ENCODE measurements at places on chromosomes 6 and 20.

DNA sequence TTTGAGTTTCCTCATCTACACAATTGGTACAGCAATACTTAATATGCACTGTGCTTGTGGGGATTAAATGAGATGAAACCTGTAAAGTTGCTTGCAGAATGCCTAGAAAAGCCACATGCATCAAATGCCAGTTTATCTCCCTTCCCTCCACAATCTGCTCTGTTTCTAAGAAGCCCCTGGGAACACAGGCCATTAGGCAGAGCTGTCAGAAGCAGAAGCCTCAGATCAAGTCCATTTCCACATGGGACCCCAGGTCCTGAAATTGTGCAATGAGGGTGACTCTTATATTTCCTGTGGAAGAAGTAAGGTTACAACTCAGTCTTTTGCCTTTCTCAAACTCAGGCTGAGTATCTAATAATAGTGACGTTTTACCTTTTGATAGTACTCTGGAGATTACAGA is 737.4 kb downstream of the KIF16B start:
- no peak for DNase-seq

GRCh38 chr20:37220731-37221130 is 40.9 kb downstream of the GHRH start:
- DNase-seq, result no peak

- DNase-seq, result no peak
Observed at GRCh38 chr20:31862157-31862470, 8.2 kb downstream of the DUSP15 start.

DNA sequence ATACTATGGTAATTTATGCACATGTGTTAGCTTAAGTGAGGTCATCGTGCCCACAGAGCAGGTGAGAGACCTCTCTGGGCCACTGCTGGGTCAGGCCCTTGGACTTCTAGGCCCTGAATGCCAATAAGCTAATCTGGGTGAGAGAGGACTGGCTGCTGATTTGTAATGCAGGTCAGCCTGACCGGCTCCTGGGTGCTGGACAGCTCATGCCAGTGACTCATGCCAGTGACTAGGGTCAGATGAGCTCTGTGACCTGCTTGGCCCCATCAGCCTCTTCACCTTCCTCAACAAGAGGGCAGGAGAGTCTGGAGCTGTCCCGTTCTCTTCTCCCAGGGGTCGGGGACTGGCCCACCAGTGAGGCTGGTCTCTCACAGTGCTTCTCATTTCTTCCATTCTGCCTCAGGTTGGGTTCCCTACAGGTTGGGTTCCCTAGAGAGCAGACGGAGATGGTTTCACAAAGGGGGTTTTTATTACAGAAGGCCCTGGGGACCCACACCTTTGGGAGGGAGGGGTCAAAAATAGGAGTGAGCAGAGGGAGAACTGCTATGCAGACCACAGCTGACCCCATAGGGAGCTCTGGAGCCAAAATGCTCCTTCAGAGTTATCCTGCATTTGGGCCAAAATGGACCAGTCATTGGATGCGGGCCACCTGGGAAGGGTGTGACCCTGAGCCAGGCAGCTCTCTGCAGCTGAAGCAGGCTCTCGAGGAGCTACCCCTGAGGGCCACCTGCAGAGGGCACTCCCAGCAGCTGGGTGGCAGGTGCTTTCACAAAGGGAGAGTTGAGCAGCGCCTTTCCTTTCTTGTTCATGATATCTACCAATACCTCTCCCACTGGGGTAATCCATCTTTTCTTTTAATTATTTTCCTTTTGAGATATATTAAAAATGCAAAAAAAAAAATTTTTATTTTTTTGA is 2.2 kb upstream of the OXT start:
- no peak for DNase-seq

DNA sequence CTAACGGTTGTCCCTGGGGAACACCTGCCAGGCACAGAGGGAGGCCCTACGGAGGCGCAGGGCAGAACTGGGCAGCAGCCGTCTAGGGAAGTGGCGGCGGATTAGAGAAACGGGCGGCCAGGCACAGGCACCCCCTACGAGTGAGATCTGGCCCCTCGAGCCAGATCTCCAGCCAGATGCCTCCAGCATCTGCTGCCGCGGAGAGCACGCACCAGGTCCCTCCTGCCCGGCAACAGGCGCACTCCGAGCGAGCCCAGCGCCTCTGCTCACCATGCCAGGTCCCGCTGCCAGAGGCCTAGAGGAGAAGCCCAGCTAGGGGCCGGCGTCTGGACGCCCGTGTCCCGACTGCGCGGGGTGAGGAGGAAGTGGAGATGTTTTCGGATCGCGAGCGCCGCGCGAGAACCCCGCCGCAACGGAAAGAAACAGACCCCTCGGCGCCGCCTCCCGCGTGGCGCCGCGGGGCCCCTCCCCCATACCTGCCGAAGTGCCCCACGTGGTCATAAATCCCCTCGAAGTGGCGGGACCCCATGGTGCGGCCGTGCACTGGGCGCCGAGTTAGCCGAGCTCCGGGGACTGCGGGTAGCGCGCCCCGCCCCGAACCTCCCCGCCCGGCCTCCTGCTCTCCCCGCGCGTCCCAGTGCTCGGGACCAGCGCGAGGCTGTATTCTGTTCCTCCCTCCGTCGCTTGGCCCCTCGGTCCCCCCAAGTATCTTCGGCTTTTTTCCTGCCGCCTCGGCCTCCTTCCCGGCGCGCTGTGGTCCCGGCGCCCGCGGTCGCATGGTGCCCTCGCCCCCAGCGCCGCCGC is at the start of gene SLC22A16:
TSS of gene SLC22A16 (minus strand) at position 568 of the 804 bp plus-strand sequence. CDS start at position 529, 39 bp downstream.
- DNase-seq, result no peak

DNA sequence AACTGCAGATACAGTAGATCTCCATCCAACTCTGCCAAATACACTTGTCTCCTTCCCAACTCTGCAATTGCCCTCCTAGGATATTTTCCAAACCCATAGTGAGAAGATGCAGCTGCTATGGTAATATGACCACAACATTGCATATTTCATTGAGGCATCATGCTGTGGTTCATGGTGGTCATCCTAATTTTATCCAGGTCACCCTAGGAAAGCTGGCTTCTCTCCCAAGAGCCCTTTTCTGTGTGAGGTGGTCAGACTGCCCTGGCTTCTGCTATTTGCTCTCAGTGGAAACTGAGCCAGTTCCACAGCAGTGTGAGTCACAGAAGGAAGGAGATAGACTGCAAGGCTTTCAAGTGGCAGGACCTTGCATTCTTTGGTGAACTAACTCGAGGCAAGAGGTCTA is 5.5 kb downstream of the OGFRL1 start:
- DNase-seq, result no peak

- DNase-seq, result no peak
Observed at GRCh38 chr6:35691027-35691824, 2.5 kb upstream of the FKBP5 start.

DNA sequence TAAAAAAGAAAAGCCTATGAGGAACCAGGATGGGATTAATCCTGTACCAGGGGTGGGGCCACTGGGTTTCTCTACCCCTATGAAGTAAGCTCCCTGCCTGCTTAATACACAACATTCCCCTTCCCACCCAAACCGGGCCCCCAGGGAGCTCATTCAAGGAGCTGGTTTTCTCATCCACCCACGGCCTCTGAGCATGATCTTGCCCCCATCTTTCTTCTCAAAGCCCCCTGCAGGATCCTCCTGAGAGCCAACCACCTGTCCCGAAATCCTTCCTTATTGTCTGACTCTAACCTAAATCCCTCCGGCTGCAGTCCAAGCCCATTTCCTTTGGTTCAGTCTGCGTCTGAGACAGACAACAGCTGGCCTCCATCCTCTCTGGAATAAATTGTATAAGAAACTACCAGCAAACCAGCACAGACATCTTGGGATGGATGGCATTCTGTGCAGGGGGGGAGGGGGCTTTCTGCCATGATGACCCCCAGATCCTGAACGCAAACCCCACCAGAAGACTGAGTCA is 21.0 kb downstream of the KCNK5 start:
- DNase-seq, result no peak

- DNase-seq, result no peak
Observed at GRCh38 chr6:163008186-163008585, 280.4 kb downstream of the PACRG start.

DNA sequence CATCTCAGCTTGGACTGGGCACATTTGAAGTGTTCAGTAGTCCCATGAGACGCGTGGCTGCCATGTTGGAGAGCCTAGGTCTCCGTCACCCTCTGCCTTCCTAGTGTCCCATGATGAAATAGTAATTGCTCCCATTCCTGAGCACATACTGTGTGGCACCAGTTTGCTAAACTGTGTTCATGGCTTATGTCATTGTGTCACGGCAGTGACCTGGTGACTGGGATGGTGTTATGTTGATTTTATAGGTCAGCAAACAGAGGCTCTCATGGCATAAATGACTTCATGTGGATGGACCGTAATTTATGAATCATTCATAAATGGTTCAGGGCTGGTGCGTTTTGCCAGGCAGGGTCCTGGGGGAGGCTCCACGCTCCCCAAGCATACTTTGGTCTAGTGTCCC is 3.8 kb downstream of the BCAS4 start:
- no peak for DNase-seq

GRCh38 chr6:139586273-139586672 is 211.8 kb upstream of the CITED2 start:
- DNase-seq, result no peak

- no peak for DNase-seq
Observed at GRCh38 chr6:139529420-139529819, 155.0 kb upstream of the CITED2 start.

DNA sequence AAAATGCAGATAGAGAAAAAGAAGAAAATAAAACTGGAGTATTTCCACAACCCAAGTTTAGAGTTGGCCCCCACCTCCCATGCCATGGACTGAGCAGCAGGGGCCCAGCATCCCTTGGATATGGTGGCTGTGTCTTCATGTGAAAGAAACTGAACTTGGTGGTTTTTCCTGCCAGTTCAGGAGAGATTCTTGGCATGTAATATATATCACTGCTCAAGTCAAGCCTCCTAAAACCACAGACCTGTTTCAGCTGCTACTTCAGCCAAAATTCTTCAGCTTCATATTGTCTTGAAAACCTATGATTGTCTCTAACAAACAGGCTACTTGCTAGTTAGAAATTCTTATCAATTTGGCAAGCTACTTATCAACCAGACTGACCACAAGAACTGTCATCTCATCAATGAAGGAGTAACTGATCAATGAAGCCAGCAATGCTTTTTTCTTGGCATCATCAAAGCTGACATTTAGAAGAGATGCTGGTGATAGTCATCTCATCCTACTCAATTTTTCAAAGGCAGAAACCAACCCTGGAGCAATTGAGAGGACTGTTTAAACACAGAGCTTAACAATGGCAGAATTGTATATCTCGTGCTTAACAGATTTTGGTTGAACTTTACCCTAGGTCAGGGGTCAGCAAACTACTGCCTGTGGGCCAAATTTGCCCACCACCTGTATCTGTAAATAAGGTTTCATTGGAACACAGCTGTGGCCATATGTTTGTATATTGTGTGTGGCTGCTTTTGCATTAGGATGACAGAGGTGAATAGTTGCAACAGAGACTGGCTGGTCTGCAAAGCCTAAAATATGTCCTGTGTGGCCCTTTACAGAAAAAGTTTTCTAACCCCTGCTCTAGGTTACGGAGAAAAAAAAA is 10.4 kb upstream of the NOL7 start:
- no peak for DNase-seq

GRCh38 chr20:32343439-32343838 is 14.7 kb upstream of the ASXL1 start:
- DNase-seq, result no peak

GRCh38 chr6:169164986-169165385 is 88.7 kb downstream of the THBS2 start:
- no peak for DNase-seq

- DNase-seq, result no peak
Observed at GRCh38 chr20:32507998-32508774, 76.9 kb downstream of the NOL4L start.

GRCh38 chr6:44672086-44672485 is 284.6 kb downstream of the CDC5L start:
- DNase-seq, result no peak

DNA sequence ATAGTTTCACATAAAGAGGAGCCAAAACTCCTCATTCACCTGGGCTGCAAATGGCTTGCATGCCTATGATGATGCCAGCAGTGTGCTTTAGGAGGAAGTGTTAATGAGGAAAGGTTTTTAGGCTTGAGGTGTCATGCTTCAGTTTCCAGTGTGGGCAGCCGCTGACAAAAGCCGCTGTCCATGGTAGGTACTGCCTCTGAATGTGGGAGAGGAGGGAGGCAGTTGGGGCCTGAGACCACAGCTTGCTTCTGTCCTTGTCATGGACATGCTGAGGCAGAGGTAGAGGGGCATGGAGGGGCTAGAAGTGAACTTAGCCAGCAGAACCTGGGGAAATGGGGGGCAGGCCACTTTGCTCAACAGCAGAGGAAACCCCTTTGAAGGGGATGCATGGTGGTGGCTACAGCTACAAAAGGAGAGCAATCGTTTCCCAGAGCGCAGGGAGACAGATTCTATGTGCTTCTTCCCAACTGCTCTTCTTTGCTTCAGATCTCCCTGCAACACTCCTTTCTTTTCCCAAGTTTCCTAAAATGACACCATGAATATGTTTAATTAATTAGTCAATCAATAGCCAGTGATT is 372.1 kb upstream of the CNR1 start:
- no peak for DNase-seq

- DNase-seq, result no peak
Observed at GRCh38 chr20:36351937-36352336, 45.8 kb downstream of the DLGAP4 start.

GRCh38 chr6:125104425-125104824 is 49.1 kb upstream of the TPD52L1 start:
- no peak for DNase-seq

DNA sequence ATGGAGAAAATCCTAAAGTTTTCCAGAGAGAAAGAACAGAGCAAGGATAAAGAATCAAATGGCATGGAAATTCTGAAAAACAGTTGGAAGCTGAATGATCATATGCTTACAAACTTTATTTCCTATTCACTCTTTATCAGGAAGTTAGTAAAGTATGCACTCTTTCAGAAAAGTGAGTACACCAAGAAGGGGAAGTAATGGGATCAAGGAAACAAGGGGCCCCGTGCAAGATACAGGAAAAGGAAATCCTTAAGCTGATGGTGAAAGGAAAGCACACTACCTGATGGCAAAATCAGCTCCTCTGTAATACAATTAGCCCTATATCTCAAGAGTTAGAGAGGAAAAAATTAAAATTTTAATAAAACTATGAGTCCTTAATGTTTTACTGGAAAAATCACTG is 14.0 kb downstream of the CALHM6 start:
- DNase-seq, result no peak

- no peak for DNase-seq
Observed at GRCh38 chr20:49323622-49324238, 45.9 kb upstream of the ZNFX1 start.
